ENCODE measurements at places on chromosomes 5 and 9. TPM values are rescaled to one million over a fixed set of nuclear protein-coding genes. Genes with fewer than 3 reads are reported as not detected.

DNA sequence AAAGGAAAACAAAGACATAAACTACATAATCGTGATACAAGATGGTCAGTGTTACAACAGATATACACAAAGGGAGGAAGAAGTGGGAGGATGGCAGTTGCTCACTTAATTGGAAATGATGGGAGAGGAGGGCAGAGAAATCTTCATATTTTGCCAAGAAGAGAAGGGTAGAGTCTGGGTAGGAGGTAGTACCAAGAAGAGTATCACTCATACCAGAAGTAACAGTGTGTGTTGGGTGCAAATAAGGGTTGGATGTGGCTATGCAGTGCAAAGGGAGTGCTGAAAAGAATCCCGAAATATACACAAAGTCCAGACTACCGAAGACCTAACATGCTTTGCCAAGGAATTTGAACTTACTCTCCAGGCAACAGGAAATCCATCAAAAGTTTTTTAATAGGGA, 41.0 kb downstream of the ERMP1 start:
- no peak for DNase-seq

GRCh38 chr5:6535594-6535993, 86.9 kb downstream of the UBE2QL1 start:
- DNase-seq, result no peak

- DNase-seq, result no peak
Observed at GRCh38 chr5:121573721-121574382, 277.8 kb upstream of the FTMT start.

GRCh38 chr5:139178935-139179334, 19.2 kb downstream of the SIL1 start:
- DNase-seq, result no peak

- DNase-seq, result no peak
Observed at GRCh38 chr5:141475625-141476131, at the start of gene PCDHGC3. TSS of gene PCDHGC3 (plus strand) at chr5:141475966. CDS start at chr5:141476117, 151 bp downstream.

GRCh38 chr9:127930231-127931091, at the start of gene PIP5KL1:
TSS of gene PIP5KL1 (minus strand) at chr9:127930777. CDS start at chr9:127930752, 25 bp downstream.
- DNase-seq, result peak; percentile 36

GRCh38 chr5:24539613-24540012, 105.2 kb downstream of the CDH10 start:
- no peak for DNase-seq

The GRK6 gene
- total RNA-seq, result 176 TPM

The FGF18 gene
- 0.42 TPM for total RNA-seq
